Bladder microvascular endothelial cell (primary cell): ENCODE measurements at places on chromosomes 12 and 14. TPM values are rescaled to one million over a fixed set of nuclear protein-coding genes. Genes with fewer than 3 reads are reported as not detected.

The ANKS1B gene
- total RNA-seq, result 0.19 TPM in 1 of 2 replicates, not detected in the other

The BATF gene
- total RNA-seq, result 0.16 and 0.50 TPM in 2 replicates

The ADAMTS20 gene
- not detected in 2 replicates for total RNA-seq

The C12orf54 gene
- total RNA-seq, result not detected in 2 replicates

The PTPN6 gene
- 0.97 and 3.2 TPM in 2 replicates for total RNA-seq
